Activated T-cell treated with anti-CD3 and anti-CD28 coated beads, Interleukin-2, amount 50 U/mL, for 48 hours (primary cell): ENCODE measurements at places on chromosomes 3 and 15.

DNA sequence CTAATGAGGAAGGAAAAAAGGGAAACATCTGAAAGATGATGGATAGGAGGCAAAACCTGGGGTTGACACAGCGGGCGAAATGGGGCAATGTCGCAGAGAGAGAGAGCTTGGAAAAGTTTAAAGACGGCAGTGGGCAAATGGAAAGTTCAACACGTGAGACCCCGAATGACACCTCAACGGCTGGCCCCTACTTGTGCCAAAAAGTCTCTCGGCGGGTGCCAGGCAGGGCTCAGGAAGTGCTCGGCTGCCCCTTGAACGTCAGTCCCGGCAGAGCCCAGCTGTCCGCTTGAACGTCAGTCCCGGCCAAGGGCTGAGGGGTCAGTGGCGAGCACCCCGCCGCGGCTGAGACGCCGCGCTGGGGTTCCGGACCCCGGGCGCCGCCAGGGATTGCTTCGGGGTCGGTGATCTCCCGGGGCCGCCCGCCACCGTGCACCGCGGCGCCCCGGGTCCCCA, 658 bp downstream of the EOGT start:
- DNase-seq: no peak

DNA sequence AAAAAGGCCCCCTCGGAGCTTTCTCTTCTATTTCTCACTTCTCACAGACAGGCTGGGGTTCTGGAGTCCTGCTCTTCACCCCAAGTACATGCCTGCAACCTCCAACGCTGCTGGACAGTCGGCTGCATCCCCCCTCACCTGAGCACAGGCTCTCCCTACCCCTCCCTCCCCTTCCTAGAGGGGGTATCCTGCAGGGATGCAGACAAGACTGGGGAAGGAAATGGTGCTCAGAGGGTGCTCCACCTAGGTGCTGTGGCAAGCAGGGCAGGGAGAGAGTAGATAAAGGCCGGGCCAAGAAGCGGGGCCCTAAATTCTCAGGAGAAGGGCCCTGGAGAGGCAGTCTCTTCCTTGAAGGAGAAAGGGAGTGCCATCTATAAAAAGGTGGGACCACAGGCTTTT, 7.0 kb upstream of the STRA6 start:
- DNase-seq: no peak

DNA sequence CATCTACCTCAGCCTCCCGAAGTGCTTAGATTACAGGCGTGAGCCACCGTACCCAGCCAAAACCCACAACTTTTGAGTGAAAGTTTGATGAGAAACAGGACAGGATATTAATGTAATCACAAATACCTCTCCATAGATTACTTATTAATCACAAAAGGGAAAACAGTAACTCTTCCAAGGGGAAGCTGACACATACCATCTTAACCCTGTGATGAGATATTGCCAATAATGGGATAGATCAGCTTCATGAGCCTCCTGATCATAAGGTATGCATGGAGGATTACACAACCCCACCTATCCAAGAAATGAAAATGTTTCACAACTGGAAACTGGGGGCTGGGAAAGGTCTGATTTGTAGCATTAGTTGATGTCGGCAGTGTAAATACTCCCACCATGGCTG, 131.5 kb downstream of the FRMD4B start:
- no peak for DNase-seq

DNA sequence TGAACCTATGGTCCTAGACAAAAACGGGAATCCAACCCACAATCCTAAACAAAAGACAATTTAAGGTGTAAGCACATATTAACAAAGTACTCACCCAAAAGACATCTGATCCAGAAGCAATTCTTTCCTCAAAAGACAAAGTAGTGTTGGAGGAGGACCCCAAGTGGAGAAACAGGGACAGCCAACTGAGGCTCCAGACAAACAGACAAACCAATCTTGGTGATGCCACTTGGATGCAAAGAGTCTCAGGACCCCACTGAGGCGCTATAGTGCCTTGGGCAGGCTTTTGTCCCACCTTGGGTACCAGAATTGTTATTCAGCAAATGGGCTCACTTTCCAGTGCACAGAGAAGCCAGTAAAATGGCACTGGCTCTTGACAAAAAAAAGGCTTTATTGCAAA, 613.8 kb downstream of the DIPK2A start:
- DNase-seq: no peak

GRCh38 chr15:51341366-51342226, at the start of gene GLDN:
TSS of gene GLDN (plus strand) at chr15:51341655. CDS start at chr15:51341685, 30 bp downstream.
- no peak for DNase-seq
